Psoas muscle (tissue), 8 donors: ENCODE measurements at places on chromosomes 1 and 21. TPM values are rescaled to one million over a fixed set of nuclear protein-coding genes. Genes with fewer than 3 reads are reported as not detected.
A peak's percentile ranks its signal among the peaks of the same experiment; 100 is the strongest.

DNA sequence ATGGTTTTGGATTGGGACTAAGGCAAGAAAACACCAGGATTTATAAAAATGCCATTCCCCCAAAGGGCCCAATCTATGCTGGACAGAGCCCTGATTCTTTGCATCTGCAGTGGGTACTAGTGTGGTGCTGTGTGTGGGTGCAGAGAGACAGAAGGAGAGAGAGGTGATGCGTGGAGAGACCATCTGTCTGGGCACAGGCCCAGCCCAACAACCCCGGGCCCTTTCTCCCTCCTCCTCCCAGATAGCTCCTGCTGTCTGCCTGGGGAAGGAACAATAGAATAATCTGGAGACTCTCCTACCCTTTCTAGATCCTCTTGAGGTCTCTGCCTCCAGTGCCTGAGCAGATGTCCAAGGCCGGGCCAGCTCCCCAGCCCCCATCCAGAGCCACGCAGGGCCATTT is 15.1 kb downstream of the KIAA1614 start:
- peaks cover 34% of the 10 kb centered on the region for H3K4me1 ChIP-seq
- H3K27me3 ChIP-seq: no peaks in the 10 kb centered on the region
- H3K36me3 ChIP-seq: no peaks in the 10 kb centered on the region
- no peak overlapping the region for H3K4me3 ChIP-seq

DNA sequence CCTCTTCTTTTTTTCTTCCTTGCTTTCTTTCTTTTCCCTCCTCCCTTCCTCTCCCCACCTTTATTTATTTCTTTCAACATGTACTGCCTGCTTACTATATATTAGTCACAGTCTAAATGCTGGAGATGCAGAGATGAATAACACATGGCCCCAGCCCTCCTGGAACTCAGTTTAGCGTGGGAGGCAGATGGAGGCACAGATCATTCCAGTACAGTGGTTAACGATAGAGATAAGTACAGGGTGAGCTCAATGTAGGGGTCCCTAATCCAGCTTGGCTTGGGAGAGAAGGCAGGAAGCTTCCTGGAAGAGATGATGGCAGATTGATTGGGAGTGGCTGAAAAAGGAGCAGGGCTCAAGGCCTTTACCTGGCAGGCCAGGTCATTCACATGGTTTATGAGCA is 55.6 kb upstream of the PPP2R5A start:
- DNase-seq: no peak
- no peaks in the 10 kb centered on the region for H3K27me3 ChIP-seq
- no peak overlapping the region for H3K27ac ChIP-seq
- H3K4me3 ChIP-seq: no peak overlapping the region

- no peak overlapping the region for H3K27ac ChIP-seq
- no peaks in the 10 kb centered on the region for H3K36me3 ChIP-seq
- DNase-seq: no peak
- H3K4me1 ChIP-seq: no peaks in the 10 kb centered on the region
Measured at GRCh38 chr1:17881761-17882160, 126.6 kb downstream of the ACTL8 start.

GRCh38 chr21:44497703-44498126 is 42.3 kb downstream of the KRTAP10-1 start:
- no peak overlapping the region for H3K4me3 ChIP-seq
- H3K27me3 ChIP-seq: peaks cover 15% of the 10 kb centered on the region
- H3K36me3 ChIP-seq: no peaks in the 10 kb centered on the region
- H3K27ac ChIP-seq: no peak overlapping the region
- DNase-seq: no peak

DNA sequence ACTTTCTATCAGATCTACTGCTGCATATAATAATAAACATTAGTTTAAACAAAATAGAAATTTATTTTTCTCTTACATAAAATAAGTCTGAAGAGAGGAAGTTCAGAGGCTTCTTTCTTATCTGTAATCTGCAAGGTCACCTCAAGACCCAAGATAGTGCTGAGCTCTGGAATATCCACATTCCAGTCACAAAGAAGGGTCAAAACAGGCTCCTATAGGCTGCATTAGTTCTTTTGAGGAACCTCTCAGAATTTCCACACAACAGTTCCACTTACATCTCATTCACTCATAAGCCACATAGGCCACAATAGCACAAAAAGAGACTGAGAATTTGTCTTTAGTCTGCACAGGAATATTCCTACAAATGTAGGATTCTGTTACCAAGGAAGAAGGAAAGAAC is 15.4 kb downstream of the DYNLT5 start:
- no peak overlapping the region for H3K27ac ChIP-seq
- H3K4me1 ChIP-seq: no peaks in the 10 kb centered on the region
- no peaks in the 10 kb centered on the region for H3K36me3 ChIP-seq
- DNase-seq: no peak
- H3K27me3 ChIP-seq: no peaks in the 10 kb centered on the region

DNA sequence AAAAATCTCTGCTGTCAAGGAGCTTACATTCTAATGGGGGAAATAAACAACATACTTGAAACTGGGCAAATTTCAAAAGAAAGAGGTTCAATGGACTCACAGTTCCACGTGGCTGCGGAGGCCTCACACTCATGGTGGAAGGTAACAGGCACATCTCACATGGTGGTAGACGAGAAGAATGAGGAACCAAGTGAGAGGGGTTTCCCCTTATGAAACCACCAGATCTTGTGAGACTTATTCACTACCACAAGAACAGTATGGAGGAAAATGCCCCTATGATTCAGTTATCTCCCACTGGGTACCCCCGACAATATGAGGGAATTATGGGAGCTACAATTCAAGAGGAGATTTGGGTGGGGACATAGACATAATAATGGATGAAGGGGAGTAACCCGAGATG is 226.4 kb downstream of the ZP4 start:
- no peaks in the 10 kb centered on the region for H3K4me1 ChIP-seq
- no peak overlapping the region for H3K4me3 ChIP-seq
- no peak for DNase-seq
- H3K27me3 ChIP-seq: no peaks in the 10 kb centered on the region
- no peak overlapping the region for H3K27ac ChIP-seq

DNA sequence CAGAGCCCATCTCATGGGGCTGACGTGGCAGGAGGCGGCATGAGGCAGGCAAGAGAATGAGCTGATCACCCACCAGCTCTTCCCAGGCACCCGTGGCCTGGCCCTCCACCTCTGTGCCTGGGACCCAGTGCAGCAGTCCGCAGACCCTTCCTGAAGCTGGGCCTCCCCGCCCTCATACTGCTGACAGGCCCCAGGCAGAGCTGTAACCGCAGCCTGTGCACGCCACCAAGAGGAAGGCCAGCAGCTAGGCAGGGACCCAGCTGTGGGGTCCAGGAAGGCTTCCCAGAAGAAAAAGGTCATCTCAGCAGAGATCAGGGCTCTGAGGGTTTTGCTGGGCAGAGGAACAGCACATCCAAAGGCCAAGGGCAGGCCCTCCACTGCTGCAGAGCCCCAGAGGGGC is 9.8 kb upstream of the MTFR1L start:
- no peaks in the 10 kb centered on the region for H3K36me3 ChIP-seq
- no peak overlapping the region for H3K27ac ChIP-seq
- DNase-seq: no peak
- H3K4me3 ChIP-seq: no peak overlapping the region

DNA sequence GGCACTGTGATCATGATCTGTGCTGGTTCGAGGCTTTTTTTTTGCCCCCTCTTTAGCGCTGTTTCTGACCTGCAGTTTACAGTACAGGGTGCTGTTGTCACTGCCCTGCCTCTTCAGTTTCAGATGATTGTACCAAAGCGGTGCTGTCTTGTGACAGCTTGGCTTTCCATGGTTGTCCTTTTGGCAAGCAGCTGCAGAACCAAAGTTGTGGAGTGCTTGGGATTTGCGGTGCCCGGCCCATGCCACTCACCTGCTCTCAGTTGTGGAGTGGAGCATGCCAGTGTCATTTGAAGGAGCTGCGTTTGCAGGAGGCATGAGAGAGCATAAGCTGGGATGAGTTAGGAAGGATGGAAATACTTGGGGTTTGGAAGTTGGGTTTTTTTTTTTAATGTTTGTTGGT is 48.4 kb downstream of the DOP1B start:
- no peaks in the 10 kb centered on the region for H3K36me3 ChIP-seq
- DNase-seq: peak; percentile 62
- no peak overlapping the region for H3K4me3 ChIP-seq
- peaks cover 33% of the 10 kb centered on the region for H3K4me1 ChIP-seq
- no peaks in the 10 kb centered on the region for H3K27me3 ChIP-seq

DNA sequence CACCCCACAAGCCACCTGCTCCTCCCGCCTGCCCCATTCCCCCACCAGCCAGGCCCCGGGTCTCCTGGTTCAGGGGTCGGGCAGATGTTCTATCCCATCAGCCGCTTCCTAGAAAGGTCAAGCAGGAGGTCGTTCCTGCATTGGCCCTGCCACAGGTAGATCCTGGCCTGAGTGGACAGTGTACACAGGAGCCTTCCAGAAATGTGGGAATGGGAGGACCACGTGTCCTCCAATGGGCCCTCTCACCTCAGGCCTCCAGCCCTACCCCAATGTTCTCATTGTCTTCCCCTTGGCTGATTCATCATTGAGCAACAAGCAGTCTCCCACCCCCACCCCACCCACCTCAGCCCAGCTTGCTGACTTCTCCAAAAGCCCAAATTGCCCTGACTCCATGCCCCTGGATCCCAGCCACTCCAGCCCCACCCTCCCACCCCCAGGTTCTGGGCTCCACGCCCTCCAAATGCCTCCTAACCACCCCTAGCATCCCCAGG is 2.1 kb downstream of the S100A16 start:
- peaks cover 27% of the 10 kb centered on the region for H3K4me1 ChIP-seq
- no peak overlapping the region for H3K4me3 ChIP-seq
- peak overlapping the region; percentile 81 for H3K27ac ChIP-seq
- no peak for DNase-seq
- no peaks in the 10 kb centered on the region for H3K36me3 ChIP-seq

- no peaks in the 10 kb centered on the region for H3K27me3 ChIP-seq
- no peaks in the 10 kb centered on the region for H3K36me3 ChIP-seq
- peaks cover 5% of the 10 kb centered on the region for H3K4me1 ChIP-seq
- H3K27ac ChIP-seq: peak overlapping the region; percentile 90
Measured at GRCh38 chr1:167454894-167455785, 63.2 kb downstream of the CD247 start.

DNA sequence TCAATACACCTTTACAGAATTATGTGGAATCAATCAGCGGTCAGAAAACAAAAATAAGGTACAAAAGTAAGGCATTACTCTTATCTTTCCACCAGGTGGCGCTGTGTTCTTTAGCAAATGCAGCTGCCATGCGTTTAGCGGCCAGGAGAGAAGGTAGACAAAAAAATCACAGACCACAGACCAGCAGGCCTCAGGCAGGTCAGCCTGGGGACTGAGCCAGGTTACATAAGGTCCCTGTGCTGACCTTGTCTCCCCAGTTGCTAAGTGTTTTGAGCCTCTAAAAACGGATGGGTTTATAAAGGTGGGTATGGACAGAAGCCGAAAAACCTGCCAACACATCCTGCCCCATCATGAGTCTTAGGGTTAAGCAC is 2.8 kb downstream of the RGS16 start:
- H3K27me3 ChIP-seq: no peaks in the 10 kb centered on the region
- no peak overlapping the region for H3K27ac ChIP-seq

DNA sequence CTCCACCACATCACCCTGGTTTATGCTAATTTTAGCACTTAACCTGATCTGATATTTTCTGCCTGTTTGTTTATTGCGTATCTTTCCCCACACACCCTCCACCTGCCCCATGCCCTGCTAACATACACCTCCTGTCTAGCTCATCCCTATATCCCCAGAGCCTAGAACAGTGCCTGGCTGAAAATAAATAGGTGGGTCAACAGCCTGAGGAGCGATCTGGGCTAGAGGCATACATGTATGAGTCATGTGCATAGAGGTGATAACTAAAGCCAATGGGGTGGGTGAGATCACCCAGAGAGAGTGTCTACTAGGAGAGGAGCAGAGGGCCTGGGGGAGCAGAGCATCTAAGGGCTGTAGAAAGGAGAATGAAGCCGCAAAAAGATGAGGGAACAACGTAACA is 2.7 kb downstream of the HTR1D start:
- peaks cover 2% of the 10 kb centered on the region for H3K27me3 ChIP-seq
- H3K4me3 ChIP-seq: no peak overlapping the region
- no peak for DNase-seq
- no peaks in the 10 kb centered on the region for H3K36me3 ChIP-seq
- no peaks in the 10 kb centered on the region for H3K4me1 ChIP-seq

- H3K4me3 ChIP-seq: peak overlapping the region; percentile 76
- H3K36me3 ChIP-seq: peaks cover 20% of the 10 kb centered on the region
- H3K4me1 ChIP-seq: peaks cover 54% of the 10 kb centered on the region
Measured at GRCh38 chr1:151143986-151144385, 2.4 kb downstream of the SEMA6C start.

- no peaks in the 10 kb centered on the region for H3K4me1 ChIP-seq
- H3K27ac ChIP-seq: no peak overlapping the region
- DNase-seq: peak; percentile 55
- no peak overlapping the region for H3K4me3 ChIP-seq
- H3K27me3 ChIP-seq: no peaks in the 10 kb centered on the region
Measured at GRCh38 chr1:223531742-223532341, 133.7 kb downstream of the CAPN8 start.

DNA sequence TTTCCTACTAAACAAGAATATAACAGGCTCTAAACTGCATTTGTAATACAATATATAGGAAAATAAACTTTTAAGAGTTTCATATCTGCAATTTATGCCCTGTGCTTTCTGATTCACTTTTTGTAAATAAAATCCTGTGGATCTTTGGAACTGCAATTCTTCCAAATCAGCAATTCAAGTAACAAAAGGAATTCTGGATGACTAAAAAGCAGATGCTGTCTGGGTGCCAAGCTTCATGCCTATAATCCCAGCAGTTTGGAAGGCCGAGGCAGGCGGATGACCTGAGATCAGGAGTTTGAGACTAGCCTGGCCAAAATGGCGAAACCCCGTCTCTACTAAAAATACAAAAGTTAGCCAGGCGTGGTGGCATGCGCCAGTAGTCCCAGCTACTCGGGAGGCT is 6.3 kb downstream of the NME7 start:
- no peak overlapping the region for H3K27ac ChIP-seq
- H3K27me3 ChIP-seq: no peaks in the 10 kb centered on the region
- DNase-seq: no peak
- H3K36me3 ChIP-seq: no peaks in the 10 kb centered on the region
- no peak overlapping the region for H3K4me3 ChIP-seq

DNA sequence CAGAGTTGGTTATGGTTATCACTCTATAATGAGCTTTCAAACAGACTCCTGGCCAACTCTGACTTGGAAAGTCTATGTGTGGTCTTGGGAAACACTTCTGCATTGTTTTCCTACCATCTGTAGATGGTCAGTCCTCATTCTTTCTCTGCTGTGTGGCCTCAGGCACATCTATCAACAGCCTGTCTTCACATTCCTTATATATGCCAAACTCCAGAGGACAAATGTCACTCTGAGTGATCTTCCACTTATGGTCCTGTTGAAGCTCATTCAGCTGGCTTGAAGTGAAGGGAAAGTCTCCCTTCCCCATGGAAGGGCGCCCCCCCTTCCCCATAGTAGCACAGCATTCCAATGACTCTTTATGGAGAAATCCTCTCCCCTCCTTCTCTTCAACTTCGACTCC is 58.7 kb downstream of the VANGL2 start:
- no peak overlapping the region for H3K27ac ChIP-seq
- no peaks in the 10 kb centered on the region for H3K36me3 ChIP-seq
- H3K4me3 ChIP-seq: no peak overlapping the region
- no peaks in the 10 kb centered on the region for H3K4me1 ChIP-seq
- no peak for DNase-seq

Gene BCAR3
- total RNA-seq: 18.4 TPM

Gene PRR9
- not detected for total RNA-seq

Gene RGS16
- 17.5 TPM for total RNA-seq

Gene SPRR1B
- not detected for total RNA-seq

Gene WNT3A
- not detected for total RNA-seq

Gene KRTAP6-1
- not detected for total RNA-seq

Gene ELAVL4
- not detected for total RNA-seq
